CD4-positive, alpha-beta T cell treated with Interleukin-4 for 4 hours (primary cell): ENCODE measurements at places on chromosomes 6 and 20.

GRCh38 chr6:95784019-95784418 is 206.7 kb downstream of the MANEA start:
- DNase-seq = no peak

DNA sequence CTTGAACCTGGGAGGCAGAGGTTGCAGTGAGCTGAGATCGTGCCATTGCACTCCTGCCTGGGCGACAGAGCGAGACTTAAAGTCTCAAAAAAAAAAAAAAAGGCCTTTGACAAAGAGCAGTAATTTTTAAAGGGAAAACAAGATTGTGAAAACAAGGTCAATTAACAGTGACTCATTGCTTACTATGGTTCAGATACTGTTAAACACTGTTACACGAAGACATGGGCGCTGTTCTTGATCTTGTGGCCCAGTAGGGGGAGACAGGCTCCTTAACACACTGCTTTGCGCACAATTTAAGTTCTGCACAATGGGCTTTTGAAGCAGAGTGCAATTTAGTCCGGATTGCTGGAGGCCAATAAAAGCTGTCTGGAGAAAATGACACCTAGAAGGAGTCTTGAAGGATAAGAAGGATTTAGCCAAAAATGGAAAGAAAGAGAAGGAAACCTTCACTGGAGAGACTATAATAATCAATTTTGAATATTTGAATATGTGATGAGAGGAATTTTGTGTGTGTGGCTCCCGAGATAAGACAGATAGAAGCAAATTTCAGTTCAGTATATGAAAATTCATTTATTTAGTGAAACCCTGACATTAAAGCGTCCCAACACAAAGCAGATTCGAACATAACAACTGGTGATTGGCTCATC is 6.0 kb upstream of the LATS1 start:
- peak; percentile 76 for DNase-seq

DNA sequence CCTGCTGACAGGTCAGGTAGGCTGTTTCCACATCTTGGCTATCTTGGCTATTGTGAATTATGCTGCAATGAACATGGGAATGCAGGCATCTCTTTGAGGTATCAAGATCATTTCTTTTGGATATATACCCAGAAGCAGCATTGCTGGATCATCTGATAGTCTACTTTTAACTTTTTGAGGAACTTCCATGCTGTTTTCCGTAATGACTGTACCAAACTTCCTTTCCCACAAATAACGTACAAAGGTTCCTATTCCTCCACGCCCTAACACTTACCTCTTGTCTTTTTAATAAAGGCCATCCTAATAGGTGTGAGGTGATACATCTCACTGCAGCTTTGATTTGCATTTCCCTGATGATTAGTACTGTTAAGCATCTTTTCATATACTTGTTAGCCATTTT is 338.7 kb upstream of the RUNX2 start:
- no peak for DNase-seq

GRCh38 chr6:148249160-148249559 is 93.5 kb upstream of the SASH1 start:
- no peak for DNase-seq

- DNase-seq = no peak
Observed at GRCh38 chr6:136501096-136501495, 49.1 kb downstream of the MAP7 start.
